ENCODE measurements at places on chromosomes 7 and 10.

DNA sequence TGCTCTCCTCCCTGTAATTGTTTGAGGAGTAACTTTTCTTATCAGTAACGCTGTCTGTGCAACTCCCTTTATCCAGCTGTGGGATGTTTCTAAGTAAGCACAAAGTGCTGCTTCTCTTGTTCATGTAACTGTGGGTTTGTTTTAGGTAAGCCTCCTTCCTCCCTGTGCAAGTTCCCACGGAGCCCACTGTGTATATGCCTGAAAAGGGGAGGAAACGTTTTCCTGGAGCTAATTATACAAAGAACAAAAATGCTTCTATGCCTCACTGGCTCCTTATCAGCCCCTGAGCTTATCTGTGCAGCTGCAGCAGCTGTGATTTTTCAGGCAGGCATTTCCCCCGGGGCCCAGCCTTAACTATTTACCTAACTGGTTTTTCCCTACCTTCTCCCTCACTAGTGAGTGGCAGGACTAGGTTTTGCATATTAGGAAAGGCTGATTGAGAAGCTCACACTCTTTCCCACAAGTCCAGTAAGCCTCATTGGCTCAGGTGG lies 593.4 kb upstream of the GHITM start:
- no peak for DNase-seq

DNA sequence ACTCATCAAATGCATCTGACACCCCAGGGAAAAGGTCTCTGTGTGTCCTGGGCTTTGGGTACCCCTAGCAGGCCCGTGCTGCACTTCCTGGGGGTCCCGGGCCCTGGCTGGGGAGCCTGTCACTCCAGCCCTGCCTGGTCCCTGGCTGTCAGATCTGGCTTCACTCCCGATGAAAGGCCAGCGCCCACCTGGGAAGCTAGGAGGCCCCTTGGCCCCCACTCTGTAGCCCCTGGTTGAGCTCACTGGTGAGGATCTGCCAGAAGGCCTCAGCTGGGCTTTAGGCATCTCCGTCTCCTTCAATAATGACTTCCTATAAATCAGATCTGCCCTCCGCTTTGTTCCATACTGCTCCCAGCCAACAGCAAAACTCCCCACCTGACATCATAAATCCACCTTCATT lies 64.0 kb downstream of the GOLGA7B start:
- no peak for DNase-seq

DNA sequence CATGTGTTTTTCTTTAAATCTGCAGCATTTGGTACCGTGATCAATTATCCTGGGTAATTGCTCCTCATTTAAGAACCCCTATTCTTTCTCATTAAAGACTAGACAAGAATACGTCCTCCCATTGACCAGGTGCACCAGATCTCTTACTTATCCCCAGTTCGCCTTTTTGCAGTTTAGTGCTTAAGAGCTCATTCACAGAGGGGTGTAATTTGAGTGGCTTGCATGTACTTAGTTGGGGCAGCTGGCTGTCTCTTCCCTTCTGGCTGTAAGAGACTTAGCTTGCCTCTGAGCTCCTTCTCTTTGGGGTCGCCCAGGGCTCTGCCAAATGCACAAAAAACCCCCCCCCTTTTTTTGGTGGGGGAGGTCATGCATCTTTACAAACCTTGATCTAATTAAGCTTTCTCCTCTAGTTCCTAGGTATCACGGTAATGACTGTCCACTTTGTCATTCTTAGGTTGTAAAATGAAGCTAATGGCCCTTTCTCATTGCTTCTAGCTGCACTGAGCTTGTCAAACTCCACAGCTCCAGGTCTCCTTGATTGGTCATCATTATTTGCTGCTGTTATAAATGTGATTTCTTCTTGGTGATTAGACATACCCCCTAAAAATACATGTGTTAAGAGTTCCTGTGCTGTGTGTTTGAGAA lies 26.3 kb downstream of the GAD2 start:
- no peak for DNase-seq

DNA sequence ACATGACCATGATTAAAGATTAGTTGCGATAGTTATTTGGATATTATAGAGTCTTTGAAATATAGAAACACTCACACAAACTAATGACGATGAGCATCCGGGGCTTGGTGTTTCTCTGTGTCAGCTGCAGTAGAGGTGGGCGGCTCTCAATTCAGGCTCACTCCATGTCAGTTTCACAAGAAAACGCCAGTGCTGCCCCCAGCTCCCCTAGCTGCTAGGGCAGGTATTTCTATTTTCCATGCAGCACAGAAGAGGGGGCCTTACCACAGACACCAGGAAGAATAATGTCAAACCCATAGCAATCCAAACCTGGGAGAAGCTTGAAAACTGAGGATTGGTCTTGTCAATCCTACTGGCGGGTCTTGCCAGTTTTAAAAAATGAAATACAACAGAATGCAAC lies 197.1 kb downstream of the PHTF2 start:
- no peak for DNase-seq

GRCh38 chr7:12422554-12423320 lies 19.1 kb upstream of the VWDE start:
- no peak for DNase-seq

GRCh38 chr7:27031289-27032172 lies 64.3 kb downstream of the HOXA1 start:
- DNase-seq, result no peak

DNA sequence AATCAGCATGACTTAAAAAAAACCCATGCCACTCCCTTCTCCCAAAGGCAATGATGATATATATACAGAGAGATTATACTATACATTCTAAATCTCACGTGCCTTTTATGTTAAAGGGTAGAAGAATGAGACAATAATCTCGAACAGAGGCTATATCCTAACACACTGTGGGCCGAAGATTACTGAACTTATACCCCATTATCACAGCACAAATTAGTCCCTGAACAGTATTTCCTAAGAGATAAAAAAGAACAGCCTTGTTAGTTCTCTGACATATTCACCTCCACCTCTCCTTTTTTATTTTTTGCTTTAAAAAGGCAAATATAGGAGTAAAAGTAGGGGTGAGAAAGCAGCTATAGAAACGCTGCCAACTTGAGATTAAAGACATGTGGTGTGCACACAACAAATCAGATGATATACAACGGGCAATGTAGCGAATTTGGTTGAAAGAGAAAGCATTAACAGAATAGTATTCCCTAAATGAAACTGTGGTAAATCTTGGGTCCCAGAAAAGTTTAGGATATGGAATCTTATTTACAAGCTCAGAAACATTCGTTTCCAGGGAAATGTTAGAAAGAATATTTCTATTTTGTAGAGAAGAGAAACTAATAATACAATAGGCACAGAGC lies 69.5 kb downstream of the JMJD1C start:
- DNase-seq, result no peak
